ENCODE measurements at places on chromosomes 1 and 21.

- H3K4me3 ChIP-seq = peak overlapping the region; percentile 24
- H3K27ac ChIP-seq = peak overlapping the region; percentile 22
- peak; percentile 61 for DNase-seq
Measured at GRCh38 chr21:26832546-26832945, 12.7 kb downstream of the ADAMTS1 start.

GRCh38 chr1:26336477-26337205 lies 17.3 kb downstream of the CRYBG2 start:
- no peak overlapping the region for H3K27ac ChIP-seq
- peak overlapping the region; percentile 92 for H3K4me3 ChIP-seq
- H3K4me1 ChIP-seq = peaks cover 3% of the 10 kb centered on the region
- H3K36me3 ChIP-seq = no peaks in the 10 kb centered on the region
- H3K27me3 ChIP-seq = peaks cover 8% of the 10 kb centered on the region

DNA sequence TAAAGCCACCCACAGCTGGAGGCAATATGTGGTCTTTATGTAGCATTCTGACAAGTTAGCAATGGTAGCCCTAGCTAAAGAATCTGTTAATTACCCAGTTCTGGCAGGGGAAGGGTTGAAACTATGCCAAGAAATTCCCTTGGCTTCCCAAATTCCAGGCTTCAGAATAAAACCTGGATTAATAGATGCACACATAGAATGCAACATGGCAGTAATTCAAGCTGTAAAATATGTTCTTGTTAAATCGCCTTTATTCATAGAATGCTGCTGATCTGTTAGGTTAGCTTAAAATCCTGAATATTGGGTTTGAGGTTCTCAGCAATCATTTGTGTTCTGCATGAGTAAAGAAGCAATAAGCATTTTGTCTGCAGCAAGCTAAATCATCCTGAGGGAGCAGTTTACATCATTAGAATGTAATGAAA lies 80.1 kb downstream of the ZNF326 start:
- no peaks in the 10 kb centered on the region for H3K36me3 ChIP-seq
- no peak overlapping the region for H3K27ac ChIP-seq
- H3K4me3 ChIP-seq = no peak overlapping the region
- peaks cover 3% of the 10 kb centered on the region for H3K4me1 ChIP-seq
- peaks cover 16% of the 10 kb centered on the region for H3K27me3 ChIP-seq

DNA sequence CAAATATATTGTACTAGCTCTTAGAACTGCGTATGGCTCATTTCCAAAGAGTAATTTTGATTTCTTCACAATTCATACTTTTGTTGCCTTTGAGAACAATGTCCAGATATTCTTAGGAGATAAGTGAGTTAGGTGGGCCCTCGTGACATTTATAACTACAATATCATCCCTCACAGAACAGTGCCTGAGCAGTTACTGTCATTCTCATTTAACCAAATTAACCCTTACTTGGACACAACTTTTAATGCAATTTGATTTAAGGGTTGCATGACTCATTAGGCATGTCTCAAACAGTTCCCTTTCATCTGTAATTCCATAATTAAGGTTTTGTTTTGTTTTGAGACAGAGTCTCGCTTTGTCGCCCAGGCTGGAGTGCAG lies 68.1 kb upstream of the DNAH14 start:
- peaks cover 7% of the 10 kb centered on the region for H3K27me3 ChIP-seq
- no peak for DNase-seq
- H3K36me3 ChIP-seq = no peaks in the 10 kb centered on the region
- no peaks in the 10 kb centered on the region for H3K4me1 ChIP-seq
- no peak overlapping the region for H3K4me3 ChIP-seq

Measured in activated CD4-positive, alpha-beta T cell treated with anti-CD3 and anti-CD28 coated beads, Interleukin-2, amount 10 ng/mL, durations not matched to agents 24 days and 14 days (primary cell).